ENCODE measurements at places on chromosomes 1 and 21.

GRCh38 chr1:209435654-209436566 lies 147.6 kb upstream of the CAMK1G start:
- DNase-seq, result peak; percentile 9

DNA sequence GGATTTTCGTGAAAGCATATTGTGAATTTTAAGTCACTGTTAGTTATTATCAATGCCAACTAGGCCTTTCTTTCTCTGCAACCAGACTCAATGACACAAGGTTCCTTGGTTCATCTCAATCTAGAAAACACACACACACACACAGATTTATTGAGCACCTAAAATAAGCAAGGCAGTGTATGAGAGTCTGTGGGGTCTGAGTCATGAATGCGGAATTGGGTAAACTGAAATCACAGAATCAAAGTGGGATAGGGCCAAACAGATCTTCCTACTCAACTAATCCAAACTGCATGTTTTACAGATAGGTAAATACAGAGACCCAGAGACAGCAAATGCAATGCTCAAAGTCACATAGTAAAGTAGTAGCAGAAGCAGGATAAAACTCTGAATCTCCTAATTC lies 48.5 kb upstream of the NRDC start:
- no peak for DNase-seq

GRCh38 chr21:32135401-32136363 lies 143.2 kb downstream of the MIS18A start:
- DNase-seq, result no peak

GRCh38 chr1:2229911-2230731 lies 2.0 kb downstream of the SKI start:
- no peak for DNase-seq

GRCh38 chr21:28893687-28894086 lies 99.0 kb downstream of the LTN1 start:
- DNase-seq, result no peak

GRCh38 chr1:44677201-44677766 lies 2.8 kb downstream of the ARMH1 start:
- DNase-seq, result no peak

DNA sequence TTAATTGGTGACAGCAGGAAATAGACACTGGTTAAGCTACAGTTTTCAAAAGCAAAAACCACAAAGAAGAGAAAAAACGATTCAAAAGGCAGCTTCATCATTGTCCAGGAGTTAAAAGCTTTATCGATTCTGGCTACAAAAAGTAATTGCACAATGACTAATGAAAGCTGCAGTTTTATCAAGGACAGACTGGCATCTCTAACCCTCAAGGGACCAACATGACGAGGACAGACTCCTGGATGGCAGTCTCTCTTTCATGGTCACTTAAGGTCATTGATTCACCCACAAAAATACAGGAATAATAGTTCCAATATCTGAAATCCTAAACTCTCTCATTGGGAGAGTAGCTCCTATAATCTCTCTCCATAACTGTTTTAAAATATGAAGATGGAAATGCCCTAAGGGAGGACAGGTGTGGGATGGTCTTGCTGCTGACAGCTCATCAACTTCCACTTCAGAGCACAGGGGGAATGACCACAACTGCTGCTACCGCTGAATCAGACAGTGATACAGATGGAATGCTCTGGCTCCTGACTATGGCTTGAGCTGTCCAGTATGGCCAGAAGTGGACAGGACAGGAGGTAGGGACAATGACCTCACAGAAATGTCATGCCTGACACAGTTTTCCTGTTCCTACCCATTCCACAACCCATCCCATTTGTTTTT lies 17.4 kb upstream of the CPLANE2 start:
- DNase-seq, result no peak

DNA sequence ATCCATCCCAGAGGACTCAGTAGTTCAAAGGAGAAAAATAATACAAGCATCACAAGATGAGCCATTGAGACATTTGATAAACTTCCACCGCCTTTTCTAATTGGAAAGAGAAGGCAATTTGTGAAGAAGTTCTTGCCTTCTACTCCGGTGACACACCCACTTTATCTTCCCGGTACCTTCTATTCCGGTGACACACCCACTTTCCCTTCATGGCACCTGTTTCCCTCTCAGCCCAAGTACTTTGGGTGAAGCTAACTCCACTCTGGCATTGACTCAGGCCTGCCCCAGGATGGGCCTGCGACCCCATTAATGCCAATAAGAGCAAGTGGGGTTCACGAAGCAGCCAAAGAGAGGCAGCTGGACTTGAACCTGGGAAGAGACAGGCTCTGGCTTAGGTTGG lies 38.2 kb downstream of the CLDN14 start:
- DNase-seq, result no peak

DNA sequence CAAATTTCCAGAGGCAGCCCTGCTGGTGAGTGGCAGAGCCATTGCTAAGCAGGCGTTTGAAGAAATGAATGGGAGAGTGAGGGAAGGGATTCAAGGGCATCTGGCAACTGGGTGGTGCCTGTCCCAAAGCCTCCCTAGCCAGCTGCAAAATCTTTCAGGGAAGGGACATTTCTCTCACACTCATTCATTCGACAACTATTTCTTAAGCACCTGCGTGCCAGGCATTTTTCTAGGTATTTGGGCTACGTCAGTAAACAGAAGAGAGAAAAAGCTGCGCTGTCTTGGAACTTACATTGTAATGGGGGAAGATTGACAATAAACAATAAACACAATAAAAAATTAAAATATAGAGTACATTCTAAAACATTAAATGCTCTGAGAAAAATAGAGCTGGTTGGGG lies 301.9 kb upstream of the USP24 start:
- no peak for DNase-seq

GRCh38 chr1:243596431-243597062 lies 253.5 kb downstream of the AKT3 start:
- DNase-seq, result no peak

DNA sequence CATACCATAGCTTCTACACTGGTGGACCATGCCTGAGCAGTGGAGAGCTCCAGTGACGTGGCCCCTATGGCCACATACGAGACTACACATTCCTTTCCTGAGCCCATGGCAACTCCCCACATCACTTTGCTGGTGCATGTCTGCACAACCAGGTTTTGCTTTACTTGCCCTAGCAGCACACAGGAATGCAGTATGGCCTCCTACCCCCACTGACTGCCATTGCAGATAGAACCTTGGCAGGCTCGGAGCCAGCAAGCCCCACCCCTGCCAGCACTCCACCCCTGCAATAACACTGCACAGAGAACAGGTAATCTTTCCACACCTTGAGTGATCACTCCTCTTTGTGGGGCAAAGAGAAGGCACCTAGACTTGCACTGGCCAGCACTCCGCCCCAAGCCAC lies 531.9 kb upstream of the CAMK1G start:
- DNase-seq, result no peak

DNA sequence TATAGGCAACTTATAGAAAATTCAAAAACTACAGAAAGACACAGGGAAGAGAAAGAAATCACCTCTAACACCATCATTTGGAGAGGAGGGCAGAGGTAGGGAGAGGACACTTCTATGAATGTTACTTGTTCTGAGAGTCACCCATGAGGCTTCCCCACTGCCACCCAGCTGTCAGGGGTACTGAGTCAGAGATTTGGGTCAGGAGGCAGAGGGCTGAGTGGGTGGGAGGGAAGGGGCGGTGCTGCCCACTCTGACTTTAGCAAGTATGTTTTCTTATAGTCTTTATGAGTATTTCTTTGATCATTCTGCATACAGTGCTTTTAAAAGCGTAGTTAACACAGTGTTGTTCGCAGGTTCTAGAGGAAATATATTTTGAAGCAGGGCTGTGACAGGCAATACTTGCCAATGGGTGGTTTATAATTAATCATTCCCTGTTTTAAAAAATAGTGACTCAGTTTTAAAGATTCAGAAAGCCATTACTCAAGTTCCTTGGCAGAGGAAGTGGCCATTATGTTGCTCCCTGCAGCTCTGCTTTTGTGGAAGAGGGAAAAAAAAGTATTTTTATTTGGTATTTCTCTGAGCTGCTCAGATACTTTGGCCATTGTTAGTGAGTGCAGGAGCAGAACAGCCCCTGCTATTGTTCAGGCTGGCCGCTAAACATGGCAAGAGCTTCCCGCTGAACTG lies 18.3 kb downstream of the IL6R start:
- no peak for DNase-seq

GRCh38 chr1:99858286-99858685 lies 8.1 kb downstream of the AGL start:
- DNase-seq, result no peak

GRCh38 chr1:24199291-24199900 lies 12.3 kb upstream of the IFNLR1 start:
- peak; percentile 27 for DNase-seq

- DNase-seq, result peak; percentile 20
These were observed 4.8 kb upstream of the LRRC8B start for GRCh38 chr1:89519779-89520358.

DNA sequence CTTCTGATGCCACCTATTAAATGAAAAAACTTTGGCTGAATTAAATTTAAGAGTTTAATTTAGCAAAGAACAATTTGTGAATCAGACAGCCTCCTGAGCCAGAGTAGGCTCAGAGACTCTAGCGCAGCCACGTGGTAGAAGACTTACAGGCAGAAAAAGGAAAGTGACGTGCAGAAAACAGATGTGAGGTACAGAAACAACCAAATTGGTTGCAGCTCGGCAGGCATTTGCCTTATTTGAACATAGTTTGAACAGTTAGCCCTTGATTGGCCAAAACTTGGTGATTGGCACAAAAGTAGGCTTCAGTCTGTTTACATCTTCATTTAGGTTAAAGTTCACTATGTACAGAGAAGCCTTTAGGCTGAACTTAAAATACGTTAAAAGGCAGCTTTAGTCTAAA lies 22.9 kb downstream of the TCP10L start:
- no peak for DNase-seq

GRCh38 chr1:241834733-241835377 lies 13.1 kb upstream of the EXO1 start:
- no peak for DNase-seq

DNA sequence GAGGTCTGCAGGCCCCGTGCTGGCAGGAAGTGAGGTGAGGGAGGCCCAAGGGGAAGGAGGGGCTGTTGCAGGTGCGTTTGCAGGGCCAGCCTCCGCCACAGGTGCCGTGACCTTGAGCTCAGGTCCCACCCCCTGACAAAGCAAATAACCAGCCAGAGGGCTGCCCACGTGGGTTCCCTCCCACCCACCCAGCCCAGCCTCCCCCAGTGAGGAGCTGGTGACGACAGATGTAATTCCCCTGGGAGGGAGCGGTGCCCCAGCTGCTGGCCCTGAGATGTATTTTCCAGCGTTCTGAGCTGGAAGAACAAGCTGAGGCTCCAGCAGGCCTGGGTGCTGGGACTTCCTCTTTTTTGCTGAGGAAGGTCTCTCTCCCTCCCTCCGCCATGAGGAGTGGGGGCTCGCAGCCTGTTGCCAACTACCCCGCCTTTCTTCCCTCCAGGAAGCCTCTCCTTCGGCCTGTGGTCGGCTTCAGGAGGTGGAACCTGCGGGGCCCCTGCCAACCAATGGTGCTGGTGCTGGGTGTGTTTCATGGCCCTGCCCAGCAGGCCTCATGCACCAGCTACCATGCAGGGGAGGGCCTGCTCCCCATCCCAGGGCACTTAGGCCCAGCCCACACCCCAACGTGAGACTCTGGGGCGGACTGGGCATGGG lies 153.2 kb downstream of the PRDM16 start:
- DNase-seq, result no peak

DNA sequence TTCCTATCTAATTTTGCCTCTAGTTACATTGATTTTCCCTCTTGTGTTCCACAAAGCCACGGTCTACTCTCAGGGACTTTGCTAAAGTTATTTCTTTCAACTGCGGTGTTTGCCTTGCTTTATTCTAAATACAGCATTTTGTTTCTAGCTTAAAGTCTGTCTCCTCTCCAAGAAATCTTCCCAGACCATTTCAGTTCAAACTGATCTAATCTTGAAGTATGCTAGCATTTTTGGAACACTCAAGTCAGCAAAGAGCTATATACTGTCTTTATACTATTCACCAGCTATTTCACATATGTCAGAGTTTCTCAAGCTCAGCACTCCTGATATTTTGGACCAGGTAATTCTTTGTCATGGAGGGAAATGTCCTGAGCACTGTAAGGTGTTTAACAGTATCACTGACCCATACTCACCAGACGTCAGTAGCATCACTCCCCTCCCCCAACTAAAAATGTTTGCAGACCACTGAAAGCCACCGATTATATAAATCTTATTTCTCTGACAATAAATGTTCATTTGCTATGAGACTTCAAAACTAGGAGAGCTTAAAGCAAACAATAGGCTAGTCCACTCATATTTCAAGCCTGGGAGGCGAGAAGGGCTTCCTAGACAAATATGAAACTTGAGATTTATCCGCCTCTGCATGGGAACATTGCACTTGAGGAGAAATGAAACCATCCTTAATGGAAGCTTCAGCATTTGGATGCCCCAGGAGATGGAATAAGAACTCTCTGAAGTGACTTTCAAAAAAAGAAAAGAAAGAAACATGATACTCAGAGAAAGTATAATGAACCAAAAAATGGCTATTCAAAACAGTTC lies 81.1 kb downstream of the KIAA0319L start:
- DNase-seq, result peak; percentile 68

- DNase-seq, result no peak
These were observed 4.6 kb upstream of the FNDC10 start for GRCh38 chr1:1604374-1605033.

Measured in NCI-H2029 (cell line).